ENCODE measurements at places on chromosomes 11 and 22.
A peak's percentile ranks its signal among the peaks of the same experiment; 100 is the strongest.

- no peak for DNase-seq
These were observed 27.9 kb downstream of the YPEL1 start for GRCh38 chr22:21707677-21708076.

GRCh38 chr11:45930031-45930794, 7.8 kb downstream of the LARGE2 start:
- DNase-seq, result no peak

- DNase-seq, result no peak
These were observed 9.0 kb downstream of the POLR3H start for GRCh38 chr22:41535244-41535643.

DNA sequence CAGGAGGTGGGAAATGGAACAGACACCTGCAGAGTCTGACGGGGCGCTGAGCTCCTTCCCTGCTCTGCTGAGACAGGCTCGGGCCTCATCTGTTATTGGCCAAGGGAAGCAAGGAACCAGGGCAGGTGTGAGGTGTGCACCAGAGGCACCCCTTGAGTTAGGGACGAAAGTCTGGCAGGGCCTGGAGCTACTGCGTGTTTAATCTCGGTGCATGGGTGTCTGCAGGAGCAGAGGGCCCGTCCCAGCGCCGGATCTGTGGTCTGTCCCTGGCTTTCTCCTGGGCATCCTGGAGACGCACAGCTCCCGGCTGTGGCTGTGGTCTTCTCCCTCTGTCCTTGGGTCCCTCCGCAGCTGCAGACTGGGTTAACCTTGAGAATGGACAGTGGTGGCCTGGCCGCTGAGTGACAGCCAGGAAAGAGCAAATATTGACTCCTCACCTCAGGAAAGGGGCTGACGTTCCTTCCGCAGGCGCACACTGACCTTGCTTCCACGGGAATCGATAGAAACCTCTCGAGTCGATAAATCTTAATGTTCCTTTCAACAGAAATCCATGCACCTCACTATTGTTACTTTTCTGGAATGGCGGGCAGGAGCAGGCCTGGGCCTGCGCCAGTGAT, 975.6 kb downstream of the BRD1 start:
- no peak for DNase-seq

DNA sequence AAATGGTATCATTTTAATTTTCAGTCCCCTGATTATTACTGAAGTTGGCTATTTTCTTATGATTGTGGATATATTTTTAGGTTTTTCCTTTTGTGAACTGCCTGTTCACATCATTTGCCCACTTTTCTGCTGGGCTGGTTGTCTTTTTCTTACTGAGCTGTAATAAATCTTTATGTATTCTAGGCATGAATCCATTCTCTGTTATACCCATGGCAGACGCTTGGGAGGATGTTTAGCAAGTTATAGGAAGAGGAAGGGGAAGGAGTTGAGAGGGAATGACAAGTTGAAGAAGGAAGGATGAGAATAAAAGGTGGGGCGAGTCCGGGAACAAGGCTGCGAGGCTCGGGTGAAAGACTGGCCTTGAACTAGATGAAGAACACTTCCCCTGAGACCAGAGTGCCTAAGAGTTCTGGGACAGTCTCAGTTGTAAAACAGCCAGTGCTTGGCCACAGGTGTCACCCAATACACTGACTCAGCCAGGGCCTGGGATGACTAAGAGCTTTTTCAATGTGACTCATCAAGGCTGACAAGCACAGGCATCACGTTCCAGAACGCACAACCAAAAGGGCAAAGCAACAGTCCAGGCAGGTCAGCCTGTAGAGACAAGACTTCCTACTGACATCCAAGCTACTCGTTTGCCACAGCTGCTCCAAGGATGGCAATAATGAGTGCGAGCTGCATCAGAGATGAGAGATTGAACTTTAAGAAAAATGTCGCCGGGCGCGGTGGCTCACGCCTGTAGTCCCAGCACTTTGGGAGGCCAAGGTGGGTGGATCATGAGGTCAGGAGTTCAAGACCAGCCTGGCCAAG, 35.2 kb downstream of the LRFN4 start:
- no peak for DNase-seq

DNA sequence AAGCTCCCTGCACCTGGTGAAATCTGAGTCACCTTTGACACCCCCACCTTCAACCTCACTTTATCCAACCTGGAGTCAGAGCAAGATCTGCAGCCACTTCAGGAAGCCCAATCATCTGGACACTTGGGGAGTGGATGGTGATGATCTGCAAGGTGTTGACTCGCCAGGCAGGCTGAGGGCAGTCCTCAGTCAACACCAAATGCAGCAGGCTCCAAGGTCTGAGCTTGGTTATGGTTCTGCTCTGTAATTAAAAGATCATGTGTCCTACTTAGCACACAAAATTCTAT, 446.9 kb downstream of the BRD1 start:
- DNase-seq, result no peak

- peak; percentile 29 for DNase-seq
These were observed 19.6 kb downstream of the MACROD1 start for GRCh38 chr11:64146036-64146955.

GRCh38 chr11:121445071-121445768, 6.9 kb upstream of the SORL1 start:
- no peak for DNase-seq

- no peak for DNase-seq
These were observed at the start of gene TUB for GRCh38 chr11:8080674-8081590. TSS of gene TUB (plus strand) at chr11:8081211. CDS start at chr11:8081511, 300 bp downstream.

DNA sequence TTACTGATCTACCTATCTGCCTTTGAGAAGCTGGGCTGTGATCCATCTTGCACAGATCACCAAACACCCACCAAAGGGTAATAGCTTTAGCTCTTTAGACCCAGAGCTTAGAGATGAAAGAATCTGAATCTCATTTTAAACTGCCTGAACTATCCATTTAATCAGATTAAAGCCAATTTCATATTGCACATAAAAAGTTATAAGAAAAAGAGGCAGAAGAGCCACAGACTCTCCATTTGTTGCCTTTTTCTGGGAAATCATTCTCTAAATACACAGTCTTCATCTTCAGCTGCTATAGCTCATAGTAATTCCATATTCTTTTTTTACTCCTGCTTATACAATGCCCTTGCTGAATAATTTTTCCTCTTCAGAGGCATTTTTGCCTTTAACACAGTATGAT, 271.2 kb downstream of the DLG2 start:
- no peak for DNase-seq

GRCh38 chr11:16279524-16279923, 76.8 kb downstream of the SOX6 start:
- no peak for DNase-seq

DNA sequence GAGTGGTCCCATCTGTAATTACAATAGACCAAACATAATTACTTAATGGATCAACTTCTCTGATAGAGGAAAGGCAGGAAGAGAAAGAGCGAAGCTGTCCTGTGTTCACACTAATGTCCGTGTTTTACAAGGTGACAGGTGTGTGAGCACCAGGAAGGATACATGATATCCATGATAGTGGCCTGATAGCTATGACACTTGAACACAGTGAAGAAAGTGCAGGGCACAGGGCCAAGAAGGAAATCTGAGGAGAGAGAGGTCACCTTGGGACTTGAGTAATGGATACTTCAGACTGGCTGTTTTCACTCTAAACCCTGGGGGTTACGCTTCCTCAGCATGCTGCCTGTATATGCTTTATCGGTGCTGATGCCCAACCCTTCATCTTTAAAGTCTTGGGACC, 29.4 kb downstream of the TUB start:
- no peak for DNase-seq

DNA sequence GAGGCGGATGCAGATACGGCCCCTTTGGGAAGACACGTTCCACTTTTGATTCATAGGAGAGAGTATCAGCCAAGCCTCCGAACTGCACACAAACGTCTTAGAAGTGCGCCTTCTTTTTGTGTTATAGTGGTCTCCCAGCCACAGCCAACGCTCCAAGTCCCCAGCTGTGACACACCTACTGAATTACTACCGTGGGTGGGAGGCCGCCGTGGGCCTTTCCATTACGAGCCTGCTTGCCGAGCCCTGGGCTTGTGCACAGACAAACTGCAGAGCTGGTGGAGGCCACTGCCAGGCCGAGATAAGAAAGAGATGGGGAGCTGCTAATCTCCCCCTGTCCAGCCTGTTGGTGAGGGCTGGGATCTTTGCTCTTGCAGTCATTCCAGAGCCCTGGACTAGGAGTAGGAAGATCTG, 761 bp downstream of the HMBS start:
- no peak for DNase-seq

Data from hippocampal formation (tissue), 2 donors.